A549 treated with AZD2906 at 1 μM for 4 hours (cell line): ENCODE measurements at places on chromosomes 1 and 21. TPM values are rescaled to one million over a fixed set of nuclear protein-coding genes. Genes with fewer than 3 reads are reported as not detected.

The OR2G6 gene
- total RNA-seq = not detected in 5 replicates

The TMEM183A gene
- total RNA-seq = 46.2 to 48.0 TPM (median 46.8 TPM) in 5 replicates

The KRTAP11-1 gene
- not detected in 5 replicates for total RNA-seq

The P3R3URF gene
- total RNA-seq = not detected in 5 replicates

The RAB4A gene
- total RNA-seq = 48.8 to 54.7 TPM (median 50.3 TPM) in 5 replicates

The HTR1D gene
- 11.3 to 13.1 TPM (median 12.0 TPM) in 5 replicates for total RNA-seq

The TOR1AIP1 gene
- total RNA-seq = 27.3 to 34.1 TPM (median 28.3 TPM) in 5 replicates

The HES5 gene
- not detected in 5 replicates for total RNA-seq

The CLDN14 gene
- total RNA-seq = 0.07 TPM in 1 of 5 replicates, not detected in the others

The NIBAN1 gene
- total RNA-seq = 0.72 to 1.1 TPM (median 0.79 TPM) in 5 replicates

The LCK gene
- 0.06 to 0.09 TPM in 2 of 5 replicates, not detected in the others for total RNA-seq

The SASS6 gene
- total RNA-seq = 3.4 to 4.5 TPM (median 4.1 TPM) in 5 replicates

The ATF3 gene
- total RNA-seq = 20.9 to 33.9 TPM (median 29.0 TPM) in 5 replicates

The COPA gene
- total RNA-seq = 74.9 to 101 TPM (median 78.0 TPM) in 5 replicates

The LDLRAD1 gene
- not detected in 5 replicates for total RNA-seq

The COL9A2 gene
- total RNA-seq = 0.07 to 0.33 TPM (median 0.23 TPM) in 5 replicates

The TRIM58 gene
- not detected in 5 replicates for total RNA-seq

The CHRNB2 gene
- total RNA-seq = 0.32 to 0.51 TPM (median 0.39 TPM) in 5 replicates

The LRRC3 gene
- 1.8 to 2.4 TPM (median 2.1 TPM) in 5 replicates for total RNA-seq
